ENCODE measurements at places on chromosomes 3 and 15.

GRCh38 chr3:101842245-101842934 lies 6.9 kb upstream of the NFKBIZ start:
- no peak for DNase-seq

DNA sequence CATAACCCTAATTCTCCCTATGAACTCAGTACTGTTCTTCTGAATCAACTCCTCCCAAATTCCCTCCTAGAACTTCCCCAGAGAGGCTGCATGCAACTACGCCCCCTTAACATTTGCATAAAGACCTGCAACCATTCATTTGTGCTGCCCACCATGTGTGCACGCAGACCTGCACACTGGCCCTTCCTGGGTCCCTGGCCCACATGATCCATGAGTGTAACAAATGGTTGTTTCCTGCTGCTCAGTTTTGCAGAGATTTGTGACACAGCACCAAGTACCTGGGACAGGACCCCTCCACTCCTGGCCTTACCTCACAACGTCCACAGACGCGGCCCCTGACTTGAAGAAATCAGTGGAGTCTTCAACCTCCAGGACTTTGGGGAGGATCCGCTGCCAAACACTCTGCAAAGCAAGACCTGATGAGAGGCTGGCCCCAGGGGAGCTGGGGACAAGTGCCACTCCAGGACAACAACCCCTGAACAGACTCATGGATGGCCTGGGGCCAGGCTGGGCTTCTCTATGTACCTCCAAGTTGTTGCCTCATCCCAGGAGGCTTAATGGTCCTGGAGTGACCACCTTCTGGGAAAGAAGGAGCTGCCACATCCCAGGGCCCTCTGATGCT lies 33.8 kb downstream of the ALDH1L1 start:
- no peak for DNase-seq

GRCh38 chr15:64923546-64923945 lies 11.8 kb downstream of the ANKDD1A start:
- DNase-seq: no peak

DNA sequence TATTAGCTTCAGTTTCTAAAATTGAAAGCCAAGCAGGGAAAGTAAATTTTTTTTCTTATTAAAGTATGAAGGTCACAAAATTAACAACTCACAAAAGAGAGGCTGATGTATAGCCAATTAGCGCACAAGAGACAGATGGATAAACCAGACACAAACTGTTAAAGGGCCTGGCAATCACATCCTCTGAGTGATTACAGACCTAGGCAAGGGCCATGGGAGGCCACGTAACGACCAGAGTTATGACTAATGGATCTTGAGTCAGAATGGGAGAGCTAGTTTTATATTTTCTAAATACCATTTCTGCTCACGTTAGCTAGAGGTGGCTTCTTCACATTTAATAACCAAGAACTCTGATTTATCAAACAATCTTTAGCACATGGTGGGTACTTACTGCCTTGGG lies 17.8 kb upstream of the SCAMP5 start:
- DNase-seq: no peak

DNA sequence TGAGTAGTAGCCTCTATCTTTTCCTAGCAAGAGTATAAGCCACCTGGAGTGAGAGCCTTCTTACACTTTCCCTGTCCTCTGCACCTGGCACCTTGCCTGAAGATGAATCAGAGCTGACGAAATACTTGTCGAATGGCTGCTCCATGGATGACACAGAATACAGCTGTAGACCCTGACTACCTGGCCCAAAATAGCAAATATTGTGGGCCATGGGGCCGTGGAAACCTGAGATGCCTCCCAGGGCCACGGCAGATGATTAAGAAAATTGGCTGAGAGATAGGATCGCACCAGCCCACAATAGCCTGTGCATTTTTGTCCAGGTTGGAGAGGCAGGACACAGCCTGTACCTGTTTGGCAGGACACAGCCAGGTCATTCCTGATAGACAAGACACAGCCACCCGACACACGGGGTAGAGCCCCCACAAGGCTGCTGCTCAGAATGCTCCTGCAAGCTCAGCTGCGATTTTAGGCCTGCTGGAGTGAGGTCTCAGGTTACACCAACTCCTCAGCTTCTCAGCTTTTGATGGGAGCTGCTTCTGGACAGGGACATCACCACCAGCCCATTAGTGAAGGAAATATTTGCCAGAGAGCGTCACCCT lies 22.9 kb upstream of the TPM1 start:
- DNase-seq: no peak

DNA sequence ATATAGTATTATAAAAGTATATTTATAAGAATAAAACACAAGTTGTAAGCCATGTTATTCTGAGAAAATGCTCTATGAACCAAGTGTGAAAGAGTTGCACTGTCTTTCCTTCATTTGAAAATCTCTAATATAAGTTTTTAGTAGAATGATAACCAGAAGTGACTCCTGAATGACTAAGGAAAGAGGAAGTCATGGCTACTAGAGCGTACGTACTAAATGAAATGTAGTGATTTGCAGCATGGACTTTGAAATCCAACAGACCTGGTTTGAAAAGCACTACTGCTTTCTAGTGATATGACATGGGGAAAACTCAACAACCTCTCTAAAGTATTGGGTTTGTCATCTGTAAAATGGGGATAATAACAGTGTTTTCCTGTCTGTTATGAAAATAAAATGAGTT lies 10.3 kb upstream of the DNAJC13 start:
- no peak for DNase-seq

GRCh38 chr3:37551857-37552256 lies 309.8 kb upstream of the CTDSPL start:
- DNase-seq: no peak

DNA sequence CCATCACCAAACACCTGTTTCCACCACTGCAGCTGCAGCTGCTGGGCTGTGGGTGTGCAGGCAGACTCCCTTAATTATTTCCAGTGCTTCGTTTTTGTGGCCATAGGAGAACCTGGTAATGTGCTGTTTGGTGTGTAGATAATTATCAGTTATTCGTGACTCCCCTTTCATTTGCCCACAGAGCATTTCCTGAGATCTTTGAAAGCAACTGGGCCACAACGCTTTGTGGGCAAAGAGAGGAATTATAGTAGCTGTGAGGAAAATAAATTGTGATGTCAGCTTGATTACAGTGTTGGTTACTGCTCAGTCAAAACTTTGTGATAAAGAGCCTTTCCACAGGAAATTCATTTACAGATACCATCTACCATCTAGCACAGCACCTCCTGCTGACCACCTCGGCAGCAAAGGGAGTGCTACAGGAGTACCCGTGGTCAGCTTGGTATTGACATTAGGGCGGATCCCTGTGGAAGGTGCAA lies 193.3 kb upstream of the SLCO3A1 start:
- DNase-seq: no peak

DNA sequence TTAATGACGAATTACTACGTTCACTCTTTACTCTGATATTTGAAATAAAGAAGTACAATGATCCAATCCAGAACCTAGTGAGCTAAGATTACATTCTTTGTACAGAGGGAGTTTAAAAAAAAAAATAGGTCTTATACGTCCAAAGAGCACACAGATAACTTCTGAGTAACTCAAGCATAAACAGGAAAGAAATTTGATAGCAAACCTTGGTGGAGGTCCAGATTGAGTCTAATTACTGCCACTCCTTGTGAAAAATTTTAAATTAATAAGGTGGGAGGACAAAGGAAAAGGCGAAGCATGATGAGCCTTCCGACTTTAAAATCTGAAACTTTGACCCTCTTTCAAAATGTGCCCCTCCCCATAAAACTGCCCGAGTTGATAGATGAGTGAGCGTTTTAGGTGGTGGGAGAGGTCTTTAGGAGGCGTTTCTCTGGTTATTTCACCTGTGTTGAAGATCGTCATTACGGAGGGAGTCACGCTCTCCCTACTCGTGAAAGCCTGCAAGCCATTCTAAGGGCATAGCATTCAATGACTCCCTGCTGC lies 127.0 kb upstream of the ROBO2 start:
- no peak for DNase-seq

DNA sequence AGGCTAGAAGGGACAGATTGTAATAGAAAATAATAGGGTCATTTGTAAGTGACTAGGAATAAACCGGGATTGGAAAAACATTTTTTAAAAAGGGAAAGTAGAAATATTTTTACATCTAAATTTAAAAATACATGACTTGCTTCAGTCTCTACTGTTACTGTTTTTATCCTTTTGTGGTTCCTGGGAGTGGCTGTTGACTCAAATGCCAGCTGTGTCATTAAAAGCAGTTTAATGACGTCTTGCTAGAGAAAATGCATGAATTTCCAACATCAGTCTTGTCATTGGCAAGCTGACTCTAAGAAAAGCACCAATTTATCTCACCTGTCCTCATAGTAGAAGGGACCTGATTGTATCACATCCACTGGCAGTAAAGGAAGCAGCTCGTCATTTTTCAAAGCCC lies 16.7 kb upstream of the LCMT2 start:
- DNase-seq: no peak

DNA sequence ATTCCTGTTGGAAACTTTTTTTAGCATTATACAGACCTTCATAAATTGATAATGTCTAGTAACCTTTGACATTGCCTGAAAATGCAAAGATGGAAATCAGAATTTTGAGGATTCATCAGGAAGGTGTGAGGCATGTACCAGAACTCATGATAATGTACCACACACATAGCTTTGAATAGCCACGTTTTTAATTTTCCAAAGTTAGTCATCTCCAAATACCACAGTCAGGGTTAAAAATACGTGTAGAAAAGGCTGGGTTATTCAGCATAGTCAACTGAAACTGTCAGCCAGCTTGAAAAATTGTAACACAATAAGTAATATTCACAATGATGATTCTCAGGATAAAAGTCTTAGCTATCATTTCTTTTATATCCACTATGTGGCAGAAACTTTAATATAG lies 102.0 kb upstream of the THRB start:
- DNase-seq: no peak

DNA sequence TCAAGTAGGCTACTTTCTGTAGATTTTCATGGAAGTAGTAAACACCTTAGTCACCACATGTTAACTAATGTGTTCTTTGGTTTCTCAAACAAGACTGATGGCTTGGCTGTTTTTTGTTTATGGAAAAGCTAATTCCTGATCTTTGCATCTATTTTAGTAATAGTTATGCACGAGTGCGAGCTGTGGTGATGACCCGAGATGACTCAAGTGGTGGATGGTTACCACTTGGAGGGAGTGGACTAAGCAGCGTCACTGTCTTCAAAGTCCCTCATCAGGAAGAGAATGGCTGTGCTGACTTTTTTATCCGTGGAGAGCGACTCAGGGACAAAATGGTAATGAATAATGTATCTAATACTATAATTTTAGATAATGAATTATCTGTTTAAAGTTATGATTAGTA lies 46.6 kb downstream of the SPRED1 start:
- DNase-seq: no peak

- DNase-seq: no peak
Measured at GRCh38 chr15:88981244-88982215, 68.4 kb upstream of the MFGE8 start.

- DNase-seq: no peak
Measured at GRCh38 chr15:99137877-99138276, 33.0 kb downstream of the SYNM start.

DNA sequence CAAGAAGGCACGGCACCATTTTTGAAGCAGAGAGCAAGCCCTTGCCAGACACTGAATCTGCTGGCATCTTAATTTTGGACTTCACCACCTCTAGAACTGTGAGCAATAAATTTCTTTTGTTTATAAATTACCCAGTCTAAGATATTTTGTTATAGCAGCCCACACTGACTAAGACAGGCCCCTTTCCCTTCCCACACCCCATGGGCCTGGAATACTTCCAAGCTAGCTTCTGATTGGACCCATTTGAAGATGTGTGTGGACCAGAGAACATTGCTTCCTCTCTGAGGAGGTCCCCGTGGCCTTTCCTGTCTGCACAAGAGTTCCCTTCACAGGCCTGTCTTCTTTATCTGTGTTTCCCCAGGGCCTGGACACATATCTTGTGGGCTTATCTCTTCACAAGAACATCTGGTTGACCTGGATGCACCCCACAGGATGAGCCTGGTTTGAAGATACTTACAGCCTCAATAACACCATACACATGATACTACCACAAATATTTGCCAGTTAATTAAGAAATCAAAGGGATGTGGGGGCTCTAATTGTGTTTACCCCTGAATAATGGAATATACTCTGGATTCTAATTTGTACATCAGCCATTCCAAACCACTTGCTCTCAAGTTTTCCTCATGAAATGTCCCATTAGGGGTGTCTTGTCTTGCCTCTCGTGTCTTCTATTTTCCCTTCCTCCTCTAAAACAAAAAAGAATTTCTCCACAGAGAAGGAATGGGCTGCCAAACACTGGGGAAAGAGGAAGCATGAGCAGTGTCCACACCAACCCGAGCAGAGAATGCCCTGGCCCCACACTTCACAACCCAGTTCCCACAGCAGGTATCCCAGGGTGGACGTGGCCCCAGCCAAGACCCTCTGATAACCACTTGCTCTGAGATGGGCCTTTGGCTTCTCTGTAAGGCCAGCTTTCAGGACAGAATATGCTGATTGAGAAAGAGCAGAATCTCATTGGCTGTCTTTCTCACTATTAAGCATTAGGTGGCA lies 42.5 kb downstream of the GLB1 start:
- no peak for DNase-seq

- DNase-seq: no peak
Measured at GRCh38 chr15:53351373-53351772, 408.1 kb downstream of the WDR72 start.

- DNase-seq: no peak
Measured at GRCh38 chr3:172002512-172003078, 36.8 kb upstream of the FNDC3B start.

DNA sequence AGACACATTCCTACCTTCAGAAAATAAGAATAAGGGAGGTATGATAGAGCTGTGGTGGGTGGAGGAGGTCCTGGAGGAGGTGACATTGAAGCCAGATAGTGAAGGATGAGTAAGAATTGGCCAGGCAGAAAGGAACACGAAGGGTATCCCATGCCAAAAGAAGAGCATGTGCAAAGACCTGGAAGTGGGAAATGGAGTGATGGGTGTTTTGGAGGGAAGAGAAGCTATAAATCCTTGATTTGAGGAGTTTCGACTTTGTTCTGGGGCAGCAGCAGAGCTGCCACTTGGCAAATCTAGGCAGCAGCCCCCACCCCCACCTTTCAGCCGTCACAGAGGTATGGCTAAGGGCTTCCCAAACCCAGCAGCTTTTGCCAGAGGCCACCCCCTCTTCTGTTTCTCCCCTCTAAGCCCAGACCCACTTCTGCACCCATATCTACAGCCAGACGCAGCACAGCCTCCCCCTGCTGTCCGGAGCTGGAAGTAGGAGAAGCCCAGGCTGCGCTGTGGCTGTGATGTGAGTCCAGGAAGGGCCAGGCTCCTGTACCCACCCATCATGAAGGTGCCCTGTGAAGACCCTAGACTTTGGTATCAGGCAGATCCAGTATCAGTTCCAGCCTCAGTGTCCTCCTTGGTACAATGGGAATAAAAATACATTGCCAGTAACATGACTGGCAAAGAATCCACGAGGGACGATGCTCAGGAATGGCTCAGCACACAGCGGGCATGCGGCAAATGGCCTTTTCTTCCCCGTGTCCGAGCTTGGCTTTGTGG lies 188.7 kb upstream of the LINGO1 start:
- no peak for DNase-seq

GRCh38 chr3:36803091-36803791 lies 38.9 kb upstream of the DCLK3 start:
- no peak for DNase-seq
